ENCODE measurements at places on chromosomes 2 and 18.

- DNase-seq = no peak
Measured at GRCh38 chr2:118627156-118627555, 220.3 kb downstream of the EN1 start.

DNA sequence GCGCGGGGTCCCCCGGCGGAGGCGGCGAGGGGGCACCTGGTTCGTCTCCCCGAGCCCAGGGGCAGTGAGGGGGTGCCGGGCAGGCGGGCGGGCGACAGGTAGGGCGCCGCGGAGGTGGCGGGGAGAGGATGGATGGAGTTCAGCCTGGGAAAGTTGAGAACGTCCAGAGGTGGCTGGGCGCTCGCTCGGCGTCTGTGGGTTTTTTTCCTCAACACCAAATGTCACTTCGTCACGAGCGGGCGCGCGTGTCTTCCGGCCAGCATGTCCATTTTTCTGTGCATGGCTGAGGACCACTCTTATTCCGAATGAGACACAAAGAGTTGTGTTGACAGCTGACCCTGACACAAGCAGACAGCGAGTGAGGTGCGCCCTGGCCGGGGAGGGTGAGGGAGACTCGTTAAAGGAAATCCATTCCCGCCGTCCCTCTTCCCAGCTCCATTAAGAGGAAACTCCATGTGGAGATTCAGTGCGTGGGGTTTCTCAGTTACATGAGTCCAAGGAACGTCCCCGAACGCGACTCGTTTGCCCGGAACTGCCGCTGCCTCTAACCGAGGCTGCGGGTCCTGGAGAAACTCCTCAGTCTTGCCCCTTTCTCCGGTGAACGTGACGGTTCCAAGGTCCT is 859 bp downstream of the GREB1L start:
- no peak for DNase-seq

DNA sequence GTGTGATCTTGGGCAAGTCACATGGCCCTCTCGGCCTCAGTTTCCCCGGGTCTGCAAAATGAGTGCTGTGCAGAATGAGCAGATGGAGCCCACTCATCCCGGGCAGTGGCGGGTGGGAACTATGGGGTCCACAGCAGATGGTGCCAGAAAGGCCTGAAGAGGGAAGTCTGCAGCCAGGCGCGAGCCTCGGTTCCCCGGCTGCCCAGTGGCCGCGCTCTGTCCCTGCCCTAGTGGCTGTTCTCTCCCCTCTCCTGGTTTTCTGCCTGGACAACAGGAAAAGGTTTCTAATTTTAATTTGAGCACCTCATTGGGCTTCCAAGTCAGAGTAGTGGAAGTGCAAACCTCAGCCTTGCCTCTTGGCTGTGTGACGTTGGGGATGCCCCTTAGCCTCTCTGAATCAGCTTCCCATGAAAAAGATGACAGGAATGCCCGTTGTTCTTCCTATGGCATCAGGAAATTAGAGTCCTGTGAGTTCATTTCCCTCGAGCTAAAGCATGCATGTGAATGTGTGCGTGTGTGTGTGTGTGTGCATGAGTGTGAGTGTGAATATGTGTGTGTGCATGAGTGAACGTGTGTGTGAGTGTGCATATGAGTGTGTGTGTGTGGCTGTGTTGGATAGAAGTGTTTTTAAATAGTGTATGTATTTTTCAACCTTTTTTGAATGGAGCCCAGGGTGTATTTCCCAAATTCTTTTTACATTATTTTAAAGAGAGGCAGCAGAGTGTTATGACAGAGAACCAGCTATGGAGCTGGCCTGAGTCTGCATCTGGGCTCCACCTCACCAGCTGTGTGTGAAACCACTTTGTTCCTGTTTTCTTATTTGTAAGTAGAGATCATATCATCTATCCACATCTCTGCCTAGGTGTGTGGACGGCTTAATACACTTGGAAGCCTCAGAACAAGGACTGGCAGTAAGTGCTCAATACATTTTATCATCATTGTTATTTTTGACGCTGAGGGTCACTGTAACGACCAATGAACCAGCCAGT is 41.3 kb downstream of the RRM2 start:
- DNase-seq = no peak

- DNase-seq = no peak
Measured at GRCh38 chr2:23712756-23713151, 214.2 kb downstream of the ATAD2B start.

DNA sequence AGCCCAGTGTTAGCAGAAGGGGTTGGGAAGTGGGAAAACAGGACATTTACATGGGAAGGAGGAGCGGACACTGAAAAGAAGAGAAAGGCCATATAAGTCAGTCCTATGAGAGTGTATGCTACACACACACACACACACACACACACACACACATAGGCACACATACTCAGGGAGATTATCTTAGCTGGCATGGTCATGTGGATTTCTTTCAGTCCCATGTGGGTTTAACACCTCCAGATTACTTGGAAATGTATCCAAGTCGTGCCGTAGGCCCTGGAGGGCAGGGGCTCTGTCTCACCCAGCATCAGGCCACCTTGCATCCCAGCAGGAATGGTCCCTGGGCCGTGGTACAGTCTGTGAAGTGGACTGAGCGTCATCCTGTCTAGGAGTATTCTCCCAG is 113.3 kb upstream of the CAPN13 start:
- DNase-seq = no peak

DNA sequence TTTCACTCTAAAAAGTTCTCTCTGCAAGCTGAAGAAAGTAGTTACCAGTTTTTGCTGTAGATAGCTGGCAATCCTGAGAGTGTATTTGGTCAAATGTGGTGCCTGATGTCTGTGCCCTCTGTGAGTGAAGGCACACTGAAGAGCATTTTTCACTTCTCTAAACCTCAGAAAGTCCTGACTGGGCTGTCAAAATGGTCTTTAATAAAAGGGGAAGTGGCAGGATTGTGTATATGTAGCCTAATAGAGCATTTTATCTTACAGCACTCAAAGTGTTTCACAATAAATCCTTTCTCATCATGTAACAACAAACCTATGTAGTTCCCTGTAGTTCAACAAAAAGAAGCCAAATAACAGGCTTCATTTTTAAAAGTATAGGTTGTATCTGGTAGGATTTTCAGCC is 1552.3 kb upstream of the SLC39A10 start:
- DNase-seq = no peak

DNA sequence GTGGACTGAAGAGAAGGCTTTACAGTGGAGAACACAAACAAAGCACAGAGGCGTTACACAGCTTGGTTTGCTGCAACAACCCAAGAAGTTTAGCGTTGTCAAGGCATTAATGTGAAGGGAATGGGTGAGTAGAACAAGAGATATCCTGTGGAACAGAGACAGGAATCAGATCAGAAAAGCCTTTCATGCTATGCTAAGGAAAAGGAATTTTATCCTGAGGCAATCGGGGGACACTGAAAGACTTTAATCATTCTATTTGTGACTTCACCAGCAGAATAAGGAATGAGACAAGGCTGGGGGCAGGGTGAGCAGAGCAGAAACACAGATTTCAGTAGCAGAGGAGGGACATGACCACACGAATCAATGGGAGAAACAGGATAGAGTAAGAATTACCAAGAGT is 600.7 kb downstream of the IRS1 start:
- DNase-seq = no peak

GRCh38 chr18:42614619-42615293 is 500.7 kb downstream of the RIT2 start:
- no peak for DNase-seq

- no peak for DNase-seq
Measured at GRCh38 chr2:61398413-61398812, 72.5 kb downstream of the USP34 start.

GRCh38 chr2:48105848-48106247 is 199.6 kb upstream of the FBXO11 start:
- DNase-seq = no peak

DNA sequence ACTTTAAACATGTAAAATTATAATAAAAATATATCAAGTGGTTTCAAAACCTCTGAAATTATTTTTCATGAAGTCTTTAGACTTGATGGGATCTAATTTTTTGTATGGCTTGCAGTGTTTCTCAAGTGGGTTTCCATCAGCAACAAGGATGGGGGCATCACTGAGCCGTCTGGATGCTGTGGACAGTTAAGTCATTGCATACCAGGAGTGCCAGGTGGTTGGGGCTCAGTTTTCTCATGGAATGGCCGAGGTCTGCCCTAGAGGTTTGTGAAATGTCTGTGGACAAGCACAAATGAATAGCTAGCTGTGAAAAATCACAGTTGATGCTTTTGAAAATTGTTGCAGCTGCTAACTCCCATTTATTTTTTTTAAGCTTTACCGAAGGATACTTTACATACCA is 1.7 kb downstream of the PRELID3A start:
- no peak for DNase-seq

DNA sequence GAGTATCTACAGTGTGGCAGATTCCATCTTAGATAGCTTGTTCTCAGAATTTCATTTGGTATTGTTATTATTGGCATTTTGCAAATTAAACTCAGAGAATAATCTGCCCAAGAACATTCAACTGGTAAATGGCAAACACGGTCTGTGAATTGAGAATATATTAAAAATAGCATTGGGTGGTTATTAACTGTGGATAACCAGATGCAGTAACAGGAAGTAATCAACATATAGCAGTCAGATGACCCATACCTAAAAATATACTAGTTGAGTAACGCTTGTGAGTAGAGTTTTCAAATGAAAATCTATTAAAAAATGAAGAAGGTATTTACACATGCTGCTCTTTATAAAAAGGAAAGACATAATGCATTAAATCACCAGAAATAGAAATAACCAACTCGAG is 129.5 kb downstream of the ZNF804A start:
- no peak for DNase-seq

GRCh38 chr2:131016826-131017741 is 76.2 kb downstream of the FAM168B start:
- DNase-seq = no peak

GRCh38 chr2:161234627-161235026 is 73.6 kb upstream of the PSMD14 start:
- no peak for DNase-seq

- no peak for DNase-seq
Measured at GRCh38 chr18:50632895-50633515, 73.1 kb downstream of the MAPK4 start.

DNA sequence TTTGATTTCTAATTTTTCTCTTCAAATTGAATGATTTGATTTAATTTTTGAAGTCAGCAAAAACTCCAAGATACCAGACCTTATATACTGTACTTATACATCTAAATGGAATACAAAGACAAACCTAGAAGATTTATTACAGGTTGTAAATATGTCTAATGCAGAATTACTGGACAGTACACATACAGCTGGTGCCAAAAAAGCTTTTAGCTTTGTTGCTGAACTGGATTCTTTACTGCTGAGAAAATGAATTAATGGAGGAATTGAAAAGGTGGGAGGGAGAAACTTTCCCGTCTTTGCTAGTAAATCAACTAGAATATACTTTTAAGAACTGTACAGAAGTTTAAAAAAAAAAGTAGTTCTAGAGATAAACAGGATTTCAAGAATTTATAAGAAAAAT is 17.5 kb downstream of the C1D start:
- DNase-seq = no peak

- no peak for DNase-seq
Measured at GRCh38 chr2:28327956-28328922, 64.4 kb upstream of the FOSL2 start.
